ENCODE measurements at places on chromosomes 1 and 21. TPM values are rescaled to one million over a fixed set of nuclear protein-coding genes. Genes with fewer than 3 reads are reported as not detected.

GRCh38 chr1:175665616-175666015, 77.8 kb downstream of the TNR start:
- DNase-seq: no peak

DNA sequence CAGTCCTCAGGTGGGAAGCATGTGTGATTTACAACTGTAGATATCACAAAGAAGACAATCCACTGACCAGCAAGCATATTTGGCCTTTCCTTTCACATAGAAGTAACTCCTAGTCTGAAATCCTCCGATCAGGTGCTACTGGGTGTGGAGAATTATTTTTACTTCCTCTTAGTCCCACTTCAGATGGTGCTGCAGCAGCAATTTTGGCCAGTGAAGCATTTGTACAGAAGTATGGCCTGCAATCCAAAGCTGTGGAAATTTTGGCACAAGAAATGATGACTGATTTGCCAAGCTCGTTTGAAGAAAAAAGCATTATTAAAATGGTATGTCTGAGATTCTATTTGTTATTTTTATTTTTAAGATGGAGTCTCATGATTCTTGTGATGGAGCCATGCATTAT, 51.0 kb downstream of the SCP2 start:
- no peak for DNase-seq

GRCh38 chr1:77282866-77283539, 1.2 kb downstream of the AK5 start:
- DNase-seq: no peak

DNA sequence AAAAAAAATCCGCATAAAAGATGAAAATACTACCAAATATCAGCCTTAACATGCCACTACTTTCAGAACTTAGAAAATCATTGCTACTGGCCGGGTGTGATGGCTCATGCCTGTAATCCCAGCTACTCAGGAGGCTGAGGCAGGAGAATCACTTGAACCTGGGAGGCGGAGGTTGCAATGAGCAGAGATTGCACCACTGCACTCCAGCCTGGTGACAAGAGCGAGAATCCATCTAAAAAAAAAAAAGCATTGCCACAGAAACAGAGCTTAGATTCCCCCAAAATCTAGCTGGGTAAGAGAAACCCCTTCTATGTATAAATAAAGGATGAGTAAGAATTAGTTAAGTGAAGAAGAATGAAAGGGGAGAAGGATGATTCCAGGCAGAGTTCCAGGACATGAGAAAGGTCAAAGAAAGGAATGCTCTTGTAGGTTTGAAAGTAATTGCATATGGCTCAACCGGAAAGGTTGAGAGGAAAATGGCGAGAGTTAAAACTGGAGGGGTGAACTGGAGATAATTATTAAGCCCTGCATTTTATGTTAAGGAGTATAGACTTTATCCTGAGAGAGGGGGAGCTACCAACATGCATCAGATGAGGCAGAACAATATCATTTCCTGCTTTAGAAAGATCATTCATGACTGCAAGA, 19.7 kb upstream of the NRDC start:
- DNase-seq: no peak

- no peak for DNase-seq
Observed at GRCh38 chr1:199116488-199116887, 477.6 kb downstream of the PTPRC start.

DNA sequence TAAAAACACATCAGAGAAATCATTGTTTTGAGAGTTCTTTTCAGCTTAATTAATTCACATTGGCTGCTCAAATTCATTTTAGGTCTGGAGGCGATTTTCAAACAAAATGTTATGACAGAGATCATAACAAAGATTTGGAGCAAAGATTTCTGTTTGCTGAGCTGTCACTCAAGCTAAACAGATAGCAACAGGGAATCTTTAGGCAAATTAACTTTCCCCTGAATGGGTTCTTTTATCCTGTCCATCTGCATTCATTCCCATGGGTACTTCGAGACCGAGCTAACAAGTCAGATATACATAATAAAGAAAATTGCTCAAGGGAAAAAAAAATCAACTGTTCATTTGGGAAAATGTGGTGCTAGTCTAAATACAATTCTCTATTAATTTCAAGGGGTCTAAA, 30.2 kb upstream of the CA6 start:
- DNase-seq: no peak

- no peak for DNase-seq
Observed at GRCh38 chr1:180976732-180977357, 45.8 kb downstream of the STX6 start.

DNA sequence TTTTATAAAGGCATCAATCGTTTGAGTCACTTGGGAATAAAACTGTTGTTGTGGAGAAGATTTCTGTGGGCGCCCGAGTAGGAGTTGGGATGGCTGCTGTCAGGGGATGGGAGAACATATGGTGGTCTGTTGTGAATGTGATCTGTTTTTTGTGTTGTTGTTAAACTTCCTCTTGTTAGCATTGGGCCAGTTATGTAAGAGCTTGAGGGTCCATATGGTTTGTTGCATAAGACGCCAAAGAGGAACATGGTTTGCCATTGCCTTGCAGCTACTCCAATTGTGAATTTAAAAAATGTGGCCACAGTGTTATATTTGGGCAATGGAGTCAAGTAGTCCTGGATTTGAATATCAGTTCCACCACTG, 136.1 kb upstream of the JUN start:
- no peak for DNase-seq

DNA sequence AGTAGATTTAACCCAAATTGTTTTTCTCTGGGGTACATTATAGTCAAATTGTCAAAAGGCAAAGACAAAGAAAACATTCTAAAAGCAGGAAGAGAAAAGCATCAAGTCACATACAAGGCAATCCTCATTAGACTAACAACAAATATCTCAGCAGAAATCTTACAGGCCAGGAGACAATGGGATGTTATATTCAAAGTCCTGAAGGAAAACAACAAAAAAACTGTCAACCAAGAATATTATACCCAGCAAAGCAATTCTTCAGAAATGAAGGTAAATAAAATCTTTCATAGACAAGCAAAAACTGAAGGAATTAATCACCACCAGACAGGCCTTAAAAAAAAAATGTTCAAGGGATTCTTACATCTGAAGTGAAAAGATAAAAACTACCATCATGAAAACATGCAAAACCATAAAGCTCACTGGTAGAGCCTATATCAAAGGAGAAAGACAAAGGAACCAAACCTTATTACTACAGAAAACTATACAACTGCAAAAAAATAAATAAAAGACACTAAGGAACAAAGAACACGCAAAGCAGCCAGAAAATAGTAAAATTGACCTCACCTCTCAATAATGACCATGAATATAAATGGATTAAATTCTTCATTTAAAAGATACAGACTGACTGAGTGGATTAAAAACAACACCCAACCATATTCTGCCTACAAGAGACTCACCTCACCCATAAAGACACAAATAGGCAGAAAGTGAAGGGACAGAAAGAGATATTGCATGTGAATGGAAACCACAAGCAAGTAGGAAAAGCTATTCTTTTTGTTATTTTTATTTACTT, 113.8 kb upstream of the ZC3H11B start:
- no peak for DNase-seq

GRCh38 chr1:233655301-233655740, 41.4 kb downstream of the KCNK1 start:
- DNase-seq: no peak

DNA sequence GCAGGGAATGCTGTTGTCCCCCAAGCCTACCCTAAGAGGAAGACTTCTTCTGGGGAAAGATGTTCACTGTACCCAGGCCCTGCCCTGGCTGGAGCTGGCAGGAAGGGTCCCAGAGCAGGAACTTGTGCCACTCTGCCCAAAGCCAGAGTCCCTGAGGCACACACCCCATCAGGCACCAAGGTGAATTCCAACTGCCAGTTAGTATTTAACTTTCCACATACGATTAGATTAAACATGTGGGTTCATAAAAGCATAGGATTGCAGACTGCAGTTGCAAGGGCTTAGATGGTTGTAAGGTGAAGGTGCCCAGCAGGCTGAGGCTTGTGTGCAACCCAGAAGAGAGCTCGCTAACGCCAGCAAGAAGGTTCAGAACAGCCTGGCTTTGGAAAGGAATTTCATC, at the start of gene KCNE2:
TSS of gene KCNE2 (plus strand) at position 274 of the 400 bp plus-strand sequence. CDS start 6,473 bp downstream, outside the sequence.
- no peak for DNase-seq

GRCh38 chr1:163459539-163459938, 137.8 kb downstream of the NUF2 start:
- DNase-seq: no peak

- no peak for DNase-seq
Observed at GRCh38 chr21:33367309-33367973, 35.8 kb upstream of the IFNGR2 start.

DNA sequence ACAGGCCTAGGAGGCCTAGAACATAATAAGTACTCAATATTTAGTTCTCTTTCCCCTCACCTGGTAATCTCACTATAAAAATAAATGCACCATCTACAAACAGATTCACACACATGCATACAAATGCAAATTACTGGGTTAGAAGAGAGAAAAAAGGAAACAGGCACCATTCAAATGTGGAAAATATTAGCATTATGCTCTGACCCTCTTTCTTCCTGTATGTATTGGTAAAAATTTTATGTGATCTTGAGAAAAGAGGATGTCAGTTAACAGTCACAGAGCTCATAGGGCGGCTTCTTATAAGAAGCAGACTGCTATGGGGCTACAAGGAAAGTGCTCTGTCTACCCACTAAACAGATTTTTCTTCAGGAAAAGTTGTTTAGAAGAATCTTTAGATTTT, 565.4 kb downstream of the LMO4 start:
- no peak for DNase-seq

- DNase-seq: no peak
Observed at GRCh38 chr1:209546390-209547085, 37.0 kb upstream of the CAMK1G start.

DNA sequence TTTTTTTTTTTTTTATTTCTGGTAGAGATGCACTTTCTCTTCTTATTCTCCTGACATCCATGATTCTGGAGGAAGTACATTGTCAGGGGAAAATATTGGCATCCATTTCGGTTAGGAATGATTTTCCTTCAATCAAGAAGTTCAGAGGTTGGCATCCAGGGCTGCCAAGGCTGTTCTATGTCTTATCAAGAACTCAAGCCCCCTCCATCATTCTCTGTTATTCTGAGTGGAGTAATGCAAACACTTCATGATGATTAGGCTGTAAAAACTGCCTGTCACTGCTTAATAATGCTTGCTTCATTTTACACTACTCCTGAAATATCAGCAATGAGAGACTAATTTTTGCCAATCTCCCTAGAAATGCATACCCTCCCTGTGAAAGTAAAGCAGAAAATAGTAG, 417.1 kb upstream of the NFIA start:
- no peak for DNase-seq

DNA sequence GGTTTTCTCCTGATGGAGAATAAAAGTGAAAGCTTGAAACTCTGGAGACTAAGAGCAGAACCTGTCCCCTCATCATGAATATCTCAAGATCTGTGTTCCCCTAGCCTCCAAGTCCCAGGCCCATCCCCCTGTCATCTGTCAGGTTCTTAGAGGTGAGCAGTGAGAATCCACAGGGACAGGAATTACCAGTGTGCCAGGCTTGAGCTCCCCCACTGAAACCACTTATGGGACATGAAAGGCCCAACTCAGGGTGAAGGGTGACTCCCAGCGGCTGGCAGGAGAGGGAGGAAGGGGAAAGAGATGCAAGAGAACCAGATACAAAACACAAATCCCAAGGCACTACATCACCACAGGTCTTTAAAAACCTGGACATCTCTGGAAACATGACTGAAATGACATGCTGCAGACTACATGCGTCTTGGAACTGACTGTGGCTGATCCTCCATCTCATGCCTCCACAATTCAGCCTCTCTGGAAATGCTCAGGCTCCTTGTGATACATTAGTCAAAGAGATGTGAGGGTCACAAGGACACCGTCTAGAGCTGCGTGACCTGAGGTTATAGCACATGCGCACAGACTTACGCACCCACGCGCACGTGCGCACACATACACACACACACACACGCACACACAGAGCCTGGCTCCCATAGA, 6.8 kb upstream of the LY9 start:
- no peak for DNase-seq

DNA sequence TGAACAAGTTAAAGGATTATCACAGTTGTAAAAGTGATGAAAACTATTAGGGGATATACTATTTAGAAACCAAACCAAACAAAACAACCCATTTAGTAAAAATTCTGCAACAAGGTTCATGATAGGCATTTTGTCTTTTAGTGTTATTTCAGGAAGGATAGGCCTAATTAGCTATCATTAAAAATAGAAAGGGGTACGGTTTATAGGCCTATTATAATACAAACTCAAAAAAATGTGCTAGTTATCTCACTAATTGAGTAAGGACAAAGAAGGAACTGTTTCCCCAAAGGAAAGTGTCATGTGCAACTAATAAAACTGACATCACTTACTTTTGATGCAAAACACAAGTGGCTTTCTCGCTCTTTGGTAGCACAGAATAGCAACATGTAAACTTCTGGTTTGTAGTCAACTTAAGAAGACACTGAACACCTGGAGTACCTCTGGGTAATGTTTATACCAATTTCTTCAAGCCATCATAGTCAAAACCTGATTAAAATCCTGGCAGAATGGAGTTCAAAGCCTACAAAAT, 28.5 kb downstream of the SLC16A1 start:
- DNase-seq: no peak

DNA sequence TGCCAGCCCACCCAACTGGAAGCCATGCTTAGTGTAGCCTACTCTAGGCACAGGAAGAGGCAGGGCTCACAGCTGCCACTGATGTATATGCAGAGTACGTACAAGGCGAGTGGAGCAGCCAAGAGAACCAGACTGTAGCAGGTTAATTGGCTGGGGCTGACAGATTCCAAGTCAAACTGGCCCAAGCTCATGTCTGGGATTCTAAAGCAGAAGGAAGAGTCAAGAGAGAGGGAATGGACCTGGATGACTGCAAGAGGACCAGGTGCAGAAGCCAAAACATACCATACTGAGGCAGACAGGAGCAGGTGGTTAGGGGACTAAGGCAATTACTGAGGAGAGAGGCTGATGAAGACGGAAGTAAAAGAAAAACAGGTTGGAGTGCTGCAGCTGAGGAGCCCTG, 51.3 kb upstream of the LRRN2 start:
- DNase-seq: no peak

Gene LCK
- 0.54 TPM for total RNA-seq

Gene ADAMTS5
- 4.0 TPM for total RNA-seq

Gene KIF17
- 1.5 TPM for total RNA-seq

Gene ARHGEF16
- total RNA-seq: 0.57 TPM

Gene TTC39A
- 20.3 TPM for total RNA-seq

Gene F13B
- not detected for total RNA-seq

Gene AUNIP
- not detected for total RNA-seq

Gene SRM
- 58.0 TPM for total RNA-seq

Gene CHIA
- total RNA-seq: not detected

Gene MATN1
- total RNA-seq: not detected

Gene FRRS1
- 4.0 TPM for total RNA-seq

Gene DMRTA2
- total RNA-seq: 0.08 TPM

Gene THEM5
- total RNA-seq: not detected

Gene OR2L2
- not detected for total RNA-seq

Gene TNFRSF8
- total RNA-seq: 1.4 TPM

Gene RPE65
- 0.13 TPM for total RNA-seq

Gene CFAP57
- 0.13 TPM for total RNA-seq

Gene PTPRC
- 11.4 TPM for total RNA-seq

Gene KRTAP19-7
- not detected for total RNA-seq

Gene NECAP2
- 14.5 TPM for total RNA-seq
